Hematopoietic multipotent progenitor cell treated with erythropoietin and hydrocortisone succinate and interleukin-3 and kit ligand, for 8 days (in vitro differentiated cells): ENCODE measurements at places on chromosomes 3 and 15.

DNA sequence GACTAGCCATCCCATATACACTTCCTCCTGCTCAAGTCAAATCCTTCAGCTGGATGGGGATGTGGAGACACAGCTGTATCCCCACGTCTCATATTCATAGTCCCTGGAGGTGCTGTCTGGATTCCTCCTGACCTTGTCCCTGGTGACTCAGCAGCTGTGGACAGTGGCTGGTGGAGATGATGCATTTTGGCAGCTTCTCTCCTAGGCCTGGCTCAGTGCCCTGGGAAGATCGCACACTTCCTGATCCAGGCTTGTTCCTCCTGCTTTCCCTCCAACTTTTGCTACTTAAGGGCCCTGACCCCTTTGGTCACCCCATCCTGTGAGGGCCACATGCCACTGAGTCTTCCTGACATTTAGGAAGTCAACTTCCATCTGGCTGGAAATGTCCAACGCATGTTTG, 44.4 kb downstream of the ADAMTSL3 start:
- no peak for DNase-seq

- DNase-seq, result no peak
Measured at GRCh38 chr3:161212171-161212771, 8.8 kb upstream of the NMD3 start.

GRCh38 chr3:156516284-156516683, 38.6 kb downstream of the SSR3 start:
- DNase-seq, result no peak

DNA sequence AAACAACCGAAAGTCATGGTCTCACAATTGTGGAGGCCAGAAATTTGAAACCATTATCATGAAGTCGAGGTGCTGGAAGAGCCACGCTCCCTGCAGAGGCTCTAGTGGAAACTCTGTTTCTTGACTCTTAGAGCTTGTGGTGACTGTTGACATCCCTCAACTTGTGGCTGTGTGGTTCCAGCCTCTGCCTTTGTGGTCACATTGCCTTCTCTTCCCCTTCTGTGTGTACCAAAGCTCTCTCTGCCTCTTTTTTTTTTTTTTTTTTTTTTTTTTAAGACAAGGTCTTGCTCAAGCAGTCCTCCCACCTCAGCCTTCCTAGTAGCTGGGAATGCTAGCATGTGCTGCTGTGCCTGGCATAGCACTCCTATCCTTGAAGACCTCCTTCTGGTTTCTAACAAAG, 48.7 kb upstream of the CRTC3 start:
- peak; percentile 26 for DNase-seq

- no peak for DNase-seq
Measured at GRCh38 chr15:77503240-77503639, 82.6 kb downstream of the HMG20A start.

DNA sequence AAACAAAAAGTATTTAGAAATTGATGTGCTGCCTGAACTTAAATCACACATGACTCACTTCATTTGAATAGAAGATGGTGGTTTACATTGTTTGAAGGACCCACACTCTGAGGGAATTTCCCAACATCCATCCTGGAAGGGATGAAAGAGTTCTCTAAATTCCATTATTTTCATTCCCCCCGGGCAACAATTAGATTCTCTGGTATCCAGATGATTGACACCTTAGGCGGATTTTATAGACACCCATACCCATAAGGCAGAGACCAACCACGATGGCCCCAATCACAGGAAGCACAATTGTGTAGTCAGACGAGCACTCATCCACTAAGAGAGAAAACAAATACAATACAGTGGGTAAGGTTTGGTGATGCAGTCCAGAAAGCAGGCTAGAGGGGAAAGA, 24.6 kb upstream of the MCCC1 start:
- DNase-seq, result no peak

- DNase-seq, result no peak
Measured at GRCh38 chr15:89383365-89384175, 48.9 kb upstream of the POLG start.

DNA sequence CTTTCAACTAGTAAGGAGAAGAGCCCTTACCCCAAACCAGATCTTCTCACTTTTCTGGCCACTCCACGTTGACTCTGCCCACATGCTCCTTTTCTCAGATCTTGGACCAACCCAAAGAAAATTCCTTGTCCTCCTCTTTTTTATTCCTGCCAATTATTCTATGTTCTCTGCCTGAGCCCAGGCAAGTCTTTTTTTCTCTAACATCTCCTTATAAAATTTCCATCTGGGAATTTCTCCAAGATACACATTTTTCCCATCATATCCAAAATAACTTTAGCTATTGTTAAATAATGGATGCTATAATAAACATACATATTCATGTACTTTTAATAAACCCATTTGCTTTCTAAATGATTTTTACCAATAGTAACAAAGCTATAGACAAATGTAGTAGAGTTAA, 726.0 kb upstream of the ZNF385D start:
- no peak for DNase-seq

DNA sequence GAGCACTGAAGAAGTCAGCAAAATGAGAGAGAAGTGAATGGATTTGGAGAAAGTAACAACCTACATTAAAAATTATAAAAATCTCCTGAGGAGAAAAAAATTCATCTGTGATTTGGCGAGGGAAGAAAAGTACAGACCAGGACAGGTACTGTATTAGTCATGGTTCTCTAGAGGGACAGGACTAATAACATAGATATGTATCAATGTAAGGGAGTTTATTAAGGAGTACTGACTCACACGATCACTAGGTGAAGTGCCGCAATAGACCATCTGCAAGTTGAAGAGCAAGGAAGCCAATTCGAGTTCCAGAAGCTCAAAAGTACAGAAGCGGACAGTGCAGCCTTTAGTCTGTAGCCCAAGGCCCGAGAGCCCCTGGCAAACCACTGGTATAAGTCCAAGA, 1004.4 kb upstream of the ALCAM start:
- no peak for DNase-seq

GRCh38 chr3:174101244-174101643, 703.7 kb downstream of the NLGN1 start:
- DNase-seq, result no peak

DNA sequence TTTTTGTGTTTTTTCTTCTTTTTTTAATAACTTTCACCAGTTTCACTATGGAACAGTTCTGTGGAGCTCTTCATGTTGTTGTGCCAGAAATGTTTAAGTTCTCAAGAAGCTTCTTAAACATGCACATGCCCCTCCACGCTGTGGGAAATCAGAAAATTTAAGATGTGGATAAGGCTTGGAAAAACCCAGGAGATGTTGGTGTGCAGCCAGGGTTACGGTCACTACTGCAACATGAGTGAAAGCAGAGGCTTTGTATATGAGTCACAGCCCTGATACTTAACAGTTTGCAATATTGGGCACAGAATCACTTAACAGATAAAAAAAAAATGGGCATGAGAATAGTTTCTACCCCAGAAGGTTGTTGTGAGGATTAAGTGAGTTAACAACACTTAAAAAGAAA, 399.9 kb downstream of the LRTM1 start:
- no peak for DNase-seq

GRCh38 chr3:155218462-155218861, 75.0 kb downstream of the STRIT1 start:
- no peak for DNase-seq

DNA sequence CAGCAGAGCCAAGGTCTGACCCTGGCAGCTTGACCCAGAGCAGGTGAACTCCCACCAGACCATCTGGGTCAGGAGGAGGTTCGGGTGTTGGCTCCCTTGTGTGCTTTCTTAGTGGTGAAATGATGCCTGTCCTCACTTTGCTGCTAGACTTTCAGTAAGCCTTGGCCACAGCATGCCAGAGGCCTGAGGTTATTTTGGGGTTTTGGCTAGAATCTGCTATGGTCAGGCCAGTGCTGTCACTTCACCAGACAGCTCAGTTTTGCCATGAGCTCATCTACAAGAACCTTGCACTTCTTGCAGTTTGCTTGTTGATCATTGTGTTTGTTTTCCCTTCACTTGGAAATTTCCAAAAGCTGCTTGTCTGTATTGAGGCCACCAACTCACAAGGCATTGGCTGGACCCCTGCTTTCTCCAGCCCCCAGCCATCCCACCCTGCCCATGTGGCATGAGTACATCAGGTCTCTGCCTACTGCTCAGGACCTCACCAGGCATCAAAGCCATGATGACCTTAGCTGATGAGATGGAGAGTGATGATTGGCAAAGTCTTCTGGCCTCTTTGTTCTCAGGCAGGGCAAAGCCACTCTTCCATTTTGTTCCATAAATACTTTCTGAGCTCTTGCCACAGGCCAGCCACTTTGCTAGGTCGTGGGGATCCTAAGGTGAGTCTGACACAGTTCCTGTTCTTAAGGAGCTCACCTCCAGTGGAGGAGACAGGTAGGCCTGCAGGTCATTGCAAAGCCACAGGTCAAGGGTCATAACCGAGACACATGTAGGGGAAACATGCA, 122.6 kb downstream of the ARNT2 start:
- no peak for DNase-seq

- DNase-seq, result no peak
Measured at GRCh38 chr15:77486542-77487468, 66.1 kb downstream of the HMG20A start.

- DNase-seq, result no peak
Measured at GRCh38 chr15:72057548-72058091, 60.3 kb downstream of the MYO9A start.

GRCh38 chr15:72614810-72615532, 39.5 kb upstream of the GOLGA6B start:
- DNase-seq, result no peak

DNA sequence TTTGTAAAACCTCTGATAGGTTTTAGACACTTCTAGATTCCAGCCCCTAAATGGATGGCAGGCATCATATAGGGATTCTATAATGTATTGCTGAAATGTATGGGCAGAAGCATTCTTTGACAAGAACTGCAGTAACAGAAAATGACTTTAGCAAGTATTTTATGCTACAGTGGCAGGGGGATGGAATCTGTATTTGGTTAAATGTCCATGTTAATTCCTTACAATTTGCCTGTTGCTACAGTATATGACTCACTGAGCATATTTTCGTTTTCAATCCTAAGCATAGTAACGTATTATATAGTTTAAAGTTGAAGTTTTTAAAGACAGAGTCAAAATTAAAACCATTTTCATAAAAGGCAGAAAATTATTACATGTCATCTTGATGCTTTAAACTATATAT, 150.1 kb downstream of the MEX3B start:
- DNase-seq, result no peak

DNA sequence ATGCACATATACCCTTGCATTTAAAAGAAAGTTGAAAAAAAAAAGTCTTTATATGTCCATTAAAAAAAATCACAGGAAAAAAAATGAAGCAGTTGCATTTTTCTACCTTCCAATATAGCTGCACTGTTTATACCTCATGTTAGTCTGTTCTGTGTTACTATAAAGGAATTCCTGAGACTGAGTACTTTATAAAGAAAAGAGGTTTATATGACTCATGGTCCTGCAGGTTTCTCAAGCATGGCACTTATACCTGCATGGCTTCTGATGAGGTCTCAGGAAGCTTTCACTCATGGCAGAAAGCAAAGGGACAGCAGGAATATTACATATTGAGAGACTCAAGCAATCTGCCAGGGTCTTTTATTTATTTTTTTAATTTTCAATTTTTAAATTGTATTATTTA, 277.2 kb upstream of the BCHE start:
- DNase-seq, result no peak

DNA sequence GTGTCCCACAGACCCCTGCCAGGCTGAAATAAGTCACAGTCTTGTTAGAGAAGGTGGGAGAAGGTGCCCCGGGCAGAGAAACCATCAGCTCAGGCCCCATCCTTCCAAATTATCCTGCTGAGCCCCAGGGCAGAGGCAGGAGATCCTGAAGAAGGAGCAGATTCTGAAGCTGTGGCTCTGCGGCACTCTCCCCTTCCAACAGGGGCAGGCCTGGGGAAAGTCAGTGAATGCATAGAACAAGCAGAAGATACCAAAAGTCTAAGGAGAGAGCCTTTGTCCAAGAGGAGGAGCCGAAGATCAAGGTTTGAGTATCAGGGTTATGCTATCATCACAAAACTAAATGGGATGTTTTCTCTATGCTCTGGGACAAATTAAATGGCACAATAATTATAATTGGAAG, 249.3 kb downstream of the XXYLT1 start:
- no peak for DNase-seq

DNA sequence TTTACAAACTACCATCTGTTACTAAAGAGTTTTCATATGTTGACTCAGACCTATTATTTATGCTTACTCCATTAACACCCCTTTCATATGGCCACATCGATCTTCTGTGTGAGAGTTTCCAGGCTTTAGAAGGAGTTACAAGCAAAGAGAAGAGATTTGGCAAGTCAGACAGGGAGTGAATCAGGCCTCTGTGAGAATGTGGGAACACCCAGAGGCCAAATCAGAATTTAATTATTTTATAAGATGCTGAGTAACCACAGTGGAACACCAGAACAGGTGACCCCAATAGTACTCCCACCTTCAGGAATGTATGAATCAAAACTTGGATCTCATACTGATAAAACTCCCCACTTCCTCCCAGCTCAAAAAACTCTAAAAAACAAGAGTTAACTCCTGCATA, 42.0 kb downstream of the IFT57 start:
- DNase-seq, result no peak

GRCh38 chr3:108983051-108983450, 29.4 kb upstream of the GUCA1C start:
- no peak for DNase-seq

DNA sequence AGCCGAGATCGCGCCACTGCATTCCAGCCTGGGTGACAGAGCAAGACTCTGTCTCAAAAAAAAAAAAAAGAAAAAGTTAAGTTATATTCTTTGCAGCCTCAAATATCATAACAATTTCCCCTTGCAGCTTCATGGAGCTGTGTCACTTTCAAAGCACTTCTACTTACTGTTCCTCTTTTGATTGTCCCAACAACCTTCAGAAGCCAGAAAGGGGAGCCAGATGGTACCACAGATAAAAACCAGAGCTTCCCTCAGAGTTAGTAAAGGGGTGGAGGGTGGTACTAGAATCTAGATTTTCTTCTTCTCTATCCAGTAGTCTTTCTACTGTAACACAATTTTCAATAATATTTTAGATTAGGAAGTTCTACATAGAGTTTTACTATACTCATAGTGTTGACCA, 188.8 kb downstream of the TAFA4 start:
- DNase-seq, result no peak

- peak; percentile 66 for DNase-seq
Measured at GRCh38 chr15:74631935-74632560, 16.4 kb downstream of the CLK3 start.

GRCh38 chr3:149717391-149718056, 34.8 kb downstream of the COMMD2 start:
- peak; percentile 57 for DNase-seq

DNA sequence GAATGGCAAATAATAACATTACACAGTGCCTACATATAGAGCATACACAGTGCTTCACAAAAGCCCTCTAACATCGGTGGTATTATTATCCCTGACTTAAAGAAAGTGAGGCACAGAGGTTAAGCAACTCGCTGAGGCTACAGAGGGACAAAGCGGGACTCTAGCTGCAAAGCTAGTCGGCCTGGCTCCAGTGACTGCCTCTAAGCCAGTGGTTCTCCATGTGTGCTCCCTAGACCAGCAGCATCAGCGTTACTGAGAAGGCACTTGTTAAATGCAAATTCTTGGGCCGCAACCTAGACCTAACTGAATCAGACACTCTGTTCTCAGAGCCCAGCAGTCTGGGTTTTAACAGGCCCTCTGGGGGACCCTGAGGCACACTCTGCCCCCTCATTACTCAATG, 33.1 kb upstream of the LIPC start:
- no peak for DNase-seq
